Fibroblast of pulmonary artery (primary cell): ENCODE measurements at places on chromosomes 16 and 17.
A peak's percentile ranks its signal among the peaks of the same experiment; 100 is the strongest.

- DNase-seq: no peak
These were observed 303.9 kb downstream of the C16orf95 start for GRCh38 chr16:87012954-87013938.

DNA sequence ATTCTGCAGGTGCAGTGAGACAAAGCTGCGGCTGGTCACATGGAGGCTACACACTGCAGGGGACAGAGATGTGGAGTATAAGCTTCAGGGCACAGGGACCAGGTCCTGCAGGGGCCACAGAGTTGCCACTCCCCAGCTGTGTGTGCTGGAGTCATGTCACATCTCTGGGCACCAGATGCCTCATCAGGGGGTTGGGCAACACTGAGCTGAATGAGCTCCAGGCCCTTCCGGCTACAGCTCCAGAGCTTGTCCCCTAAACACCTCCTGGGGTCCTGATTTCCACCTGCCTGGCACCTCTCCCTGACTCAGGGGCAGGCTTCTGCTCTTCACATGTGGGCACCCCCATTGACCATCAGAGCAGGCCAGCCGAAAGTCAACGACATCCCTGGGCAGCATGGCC lies 32.5 kb downstream of the SPHK1 start:
- no peak for DNase-seq

DNA sequence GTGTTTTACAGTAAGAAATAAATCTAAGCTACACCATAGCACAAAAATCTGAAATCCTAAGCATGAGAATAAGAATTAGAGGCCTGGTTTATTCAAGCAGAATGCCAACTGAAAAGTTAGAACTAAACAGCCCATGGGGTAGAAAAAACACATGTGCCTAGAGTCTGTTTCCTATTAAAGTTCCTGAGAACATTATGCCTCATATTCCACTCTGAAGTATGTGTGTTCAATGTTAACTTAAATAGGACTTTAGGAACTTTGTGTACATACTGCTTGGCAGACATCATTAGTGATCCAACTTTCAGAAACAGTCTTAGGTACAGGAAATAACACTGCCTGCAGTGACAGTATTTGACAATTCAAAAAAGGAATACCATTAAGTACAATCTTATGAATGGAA lies 18.2 kb downstream of the HEATR6 start:
- DNase-seq: no peak

DNA sequence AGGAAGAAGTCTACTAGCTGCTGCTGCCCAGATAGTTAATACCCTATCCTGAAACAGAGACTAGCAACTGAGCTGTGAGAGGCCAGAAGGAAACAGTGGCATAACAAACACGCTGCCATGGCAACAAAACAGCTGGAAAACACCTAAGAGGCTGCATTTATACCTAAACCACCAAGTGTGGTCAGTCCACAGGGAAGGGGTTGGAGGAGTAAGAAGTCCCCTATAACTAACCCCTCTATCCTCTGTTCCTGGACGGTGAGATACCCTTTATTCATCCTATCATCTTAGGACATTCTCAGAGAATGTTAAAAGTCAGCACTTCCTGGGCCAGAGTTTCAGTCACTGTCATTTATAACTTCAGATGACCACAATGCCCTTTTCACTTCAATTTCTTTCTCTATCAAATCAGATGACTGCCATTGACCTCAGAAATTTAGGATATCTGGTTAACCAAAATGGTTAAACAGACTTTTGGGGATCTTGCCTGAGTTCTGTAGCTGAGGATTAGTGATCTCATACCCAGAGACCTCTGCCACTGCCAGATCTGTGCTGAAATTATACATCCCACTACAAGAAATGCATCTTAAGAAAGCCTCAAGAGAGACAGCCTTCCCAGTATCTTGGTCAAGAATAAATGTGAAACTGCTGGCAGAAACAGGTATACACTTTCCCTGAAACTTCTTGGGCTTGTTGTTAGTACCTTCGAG lies 36.2 kb downstream of the STH start:
- DNase-seq: peak; percentile 34

- peak; percentile 76 for DNase-seq
These were observed 12.0 kb upstream of the MEOX1 start for GRCh38 chr17:43673516-43674323.

- DNase-seq: peak; percentile 71
These were observed 1.5 kb upstream of the PSMD3 start for GRCh38 chr17:39979016-39979670.

- no peak for DNase-seq
These were observed 8.5 kb downstream of the NDE1 start for GRCh38 chr16:15658556-15658955.

- no peak for DNase-seq
These were observed 713 bp downstream of the KNOP1 start for GRCh38 chr16:19717314-19717713.

DNA sequence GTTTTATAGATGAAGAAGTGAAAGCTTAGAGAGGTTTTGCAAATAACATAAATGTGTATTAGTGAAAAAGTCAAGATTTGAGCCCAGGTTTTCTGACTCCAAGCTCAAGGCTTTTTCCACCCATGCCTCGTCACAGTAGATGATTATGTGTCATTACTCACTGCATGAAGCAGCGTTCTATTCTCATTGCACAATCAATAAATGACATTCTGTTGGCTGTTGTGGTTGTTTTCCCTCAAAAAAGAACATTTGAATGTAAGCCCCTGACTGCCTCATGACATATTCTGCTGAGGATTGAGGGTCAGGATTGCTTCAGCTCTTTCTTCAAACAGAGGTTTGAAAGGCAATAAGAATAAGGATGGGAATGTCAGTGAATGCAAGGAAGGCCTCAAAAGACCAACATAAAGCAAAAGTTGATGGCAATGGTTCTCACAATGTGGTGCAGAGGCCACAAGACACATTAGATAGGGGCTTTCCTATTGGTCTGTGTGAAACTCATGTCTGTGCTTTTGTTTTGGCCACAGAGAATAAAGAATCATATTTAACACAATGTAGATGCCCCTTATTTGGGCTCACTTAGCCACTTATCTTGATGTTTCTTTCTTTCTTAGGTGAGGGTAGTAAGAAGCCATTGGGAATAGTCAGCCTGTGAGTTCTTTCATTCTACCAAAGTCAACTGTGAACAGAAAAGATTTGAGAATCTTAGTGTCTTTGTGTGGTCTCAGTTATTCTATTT lies 5.4 kb upstream of the MMD start:
- peak; percentile 84 for DNase-seq

- no peak for DNase-seq
These were observed 42.8 kb downstream of the METRNL start for GRCh38 chr17:83121921-83122820.

DNA sequence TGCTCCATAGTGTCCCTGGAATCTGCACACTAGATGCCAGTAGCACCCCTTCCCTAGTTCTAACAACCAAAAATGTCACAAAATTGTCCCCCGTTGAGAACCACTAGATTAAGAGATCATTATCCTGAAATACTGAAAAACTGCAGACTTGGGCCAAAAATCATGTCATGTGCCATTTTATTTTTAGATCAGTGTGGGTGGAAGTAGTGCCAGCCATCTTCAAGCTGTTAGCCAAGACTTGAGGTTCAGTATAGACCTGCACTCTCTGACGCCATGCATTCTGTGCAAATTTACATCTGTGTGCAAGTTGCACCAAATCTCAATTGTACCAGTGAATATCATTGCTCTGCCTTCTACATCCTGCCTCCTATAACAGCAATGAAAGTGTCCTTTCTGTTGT lies 31.5 kb upstream of the NOL11 start:
- no peak for DNase-seq

DNA sequence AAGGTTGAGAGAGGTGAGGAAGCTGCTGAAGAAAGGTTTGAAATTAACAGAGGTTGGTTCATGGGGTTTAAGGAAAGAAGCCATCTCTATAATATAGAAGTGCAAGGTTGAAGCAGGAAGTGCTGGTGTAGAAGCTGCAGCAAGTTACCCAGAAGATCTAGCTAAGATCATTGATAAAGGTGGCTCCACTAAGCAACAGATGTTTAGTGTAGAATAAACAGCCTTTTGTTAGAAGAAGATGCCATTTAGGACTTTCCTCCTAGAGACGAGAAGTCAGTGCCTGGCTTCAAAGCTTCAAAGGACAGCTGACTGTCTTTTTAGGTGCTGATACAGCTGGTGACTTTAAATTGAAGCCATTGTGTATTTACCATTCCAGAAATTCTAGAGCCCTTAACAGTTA lies 29.3 kb downstream of the GOSR1 start:
- DNase-seq: no peak

- DNase-seq: no peak
These were observed 7.6 kb upstream of the EVPL start for GRCh38 chr17:76034428-76035350.

GRCh38 chr17:44121997-44122815 lies 1.2 kb downstream of the HDAC5 start:
- no peak for DNase-seq

GRCh38 chr17:9729034-9729650 lies 62.2 kb downstream of the DHRS7C start:
- DNase-seq: peak; percentile 60

DNA sequence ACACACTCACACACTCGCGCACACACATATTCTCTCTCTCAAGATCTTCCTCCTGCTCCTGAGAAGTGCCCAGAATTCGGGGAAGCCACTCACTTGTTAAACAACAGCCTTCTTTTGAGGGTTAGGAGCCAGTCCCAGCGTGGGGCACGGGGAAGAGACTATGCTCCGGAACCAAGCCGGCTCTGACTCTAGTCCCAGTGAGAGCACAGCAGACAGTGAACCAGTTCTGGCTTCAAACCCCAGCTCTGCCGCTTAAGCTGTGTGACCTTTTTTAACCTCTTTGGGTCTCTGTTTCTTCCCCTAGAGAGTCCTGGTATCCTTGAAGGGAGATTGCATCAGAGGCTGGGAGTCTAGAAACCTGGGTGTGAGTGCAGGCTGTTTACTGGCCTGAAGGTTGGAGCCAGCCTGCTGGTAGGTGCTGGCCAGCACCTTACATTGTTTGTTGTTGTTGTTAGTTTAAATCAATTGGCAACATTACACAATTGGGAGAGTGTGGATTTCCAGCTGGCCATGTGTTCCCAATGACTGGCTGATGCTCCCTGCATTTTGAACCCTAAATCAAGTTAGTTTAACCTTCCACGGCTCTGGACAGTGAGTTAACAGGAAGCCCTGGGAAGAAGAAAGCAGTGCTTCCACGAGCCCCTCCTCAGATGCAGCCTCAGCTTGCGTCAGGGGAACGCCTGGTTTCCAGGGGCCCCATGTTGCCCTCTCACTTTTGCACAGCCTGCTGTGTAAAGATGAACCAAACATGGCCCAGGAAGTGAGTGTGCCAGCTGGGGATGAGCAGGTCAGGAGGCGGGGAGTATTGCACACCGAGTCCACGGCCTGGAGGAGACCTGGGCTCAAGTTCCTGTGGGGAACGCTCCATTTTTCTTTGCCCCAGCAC lies 71.5 kb downstream of the GAS7 start:
- DNase-seq: peak; percentile 67

DNA sequence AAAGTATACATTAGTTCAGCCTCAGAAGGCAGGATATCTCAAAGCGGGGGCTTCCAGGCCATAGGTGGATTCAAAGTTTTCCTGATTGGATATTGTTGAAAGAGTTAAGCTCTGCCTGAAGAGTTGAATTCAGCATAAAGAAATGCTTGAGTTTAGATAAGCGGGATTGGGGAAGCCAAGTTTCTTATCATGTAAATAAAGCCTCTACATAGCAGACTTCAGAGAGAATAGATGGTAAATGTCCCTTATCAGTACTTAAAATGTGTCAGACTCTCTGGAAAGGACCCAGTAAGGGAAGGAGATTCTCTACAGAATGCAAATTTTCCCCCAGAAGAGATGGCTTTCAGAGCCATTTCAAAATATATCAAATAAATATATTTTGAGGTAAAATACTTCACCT lies 423.5 kb downstream of the SHISA9 start:
- DNase-seq: no peak

- DNase-seq: no peak
These were observed 123.0 kb upstream of the ASIC2 start for GRCh38 chr17:33416131-33416530.

- no peak for DNase-seq
These were observed 48.5 kb downstream of the IRF8 start for GRCh38 chr16:85947230-85948137.
